ENCODE measurements at places on chromosomes 3 and 15.

DNA sequence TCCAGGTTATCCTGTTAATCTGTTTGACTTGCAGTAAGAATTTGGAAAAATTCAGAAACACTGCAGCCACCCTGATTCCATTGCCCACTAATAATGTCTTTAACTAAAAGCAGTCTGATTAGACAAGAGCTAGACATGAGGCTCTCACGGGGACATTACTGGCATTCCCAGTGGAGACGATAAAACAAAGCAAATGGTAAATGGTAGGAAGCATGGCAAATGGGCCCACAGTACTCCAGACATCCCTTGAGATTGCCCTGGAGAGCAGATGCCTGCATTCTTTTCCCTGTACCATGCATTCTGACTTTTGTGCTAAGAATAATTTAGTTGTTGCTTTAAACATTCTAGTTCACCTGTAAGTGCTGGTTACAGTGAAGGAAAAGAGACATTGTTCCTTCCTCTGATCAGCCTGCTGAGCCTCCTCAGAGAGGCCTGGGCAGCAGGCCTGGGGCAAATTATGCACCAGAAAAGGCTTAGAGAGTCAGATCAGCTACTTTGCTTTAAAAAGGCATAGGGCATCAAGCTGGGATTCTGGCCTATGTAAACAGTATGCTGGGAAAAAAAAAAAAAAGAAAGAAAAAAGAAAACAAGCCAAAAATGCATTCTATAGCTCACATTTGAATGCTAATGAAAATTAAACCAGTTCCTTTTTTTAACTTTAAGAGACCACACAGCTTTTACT lies 204.6 kb downstream of the GABRG3 start:
- no peak for DNase-seq

DNA sequence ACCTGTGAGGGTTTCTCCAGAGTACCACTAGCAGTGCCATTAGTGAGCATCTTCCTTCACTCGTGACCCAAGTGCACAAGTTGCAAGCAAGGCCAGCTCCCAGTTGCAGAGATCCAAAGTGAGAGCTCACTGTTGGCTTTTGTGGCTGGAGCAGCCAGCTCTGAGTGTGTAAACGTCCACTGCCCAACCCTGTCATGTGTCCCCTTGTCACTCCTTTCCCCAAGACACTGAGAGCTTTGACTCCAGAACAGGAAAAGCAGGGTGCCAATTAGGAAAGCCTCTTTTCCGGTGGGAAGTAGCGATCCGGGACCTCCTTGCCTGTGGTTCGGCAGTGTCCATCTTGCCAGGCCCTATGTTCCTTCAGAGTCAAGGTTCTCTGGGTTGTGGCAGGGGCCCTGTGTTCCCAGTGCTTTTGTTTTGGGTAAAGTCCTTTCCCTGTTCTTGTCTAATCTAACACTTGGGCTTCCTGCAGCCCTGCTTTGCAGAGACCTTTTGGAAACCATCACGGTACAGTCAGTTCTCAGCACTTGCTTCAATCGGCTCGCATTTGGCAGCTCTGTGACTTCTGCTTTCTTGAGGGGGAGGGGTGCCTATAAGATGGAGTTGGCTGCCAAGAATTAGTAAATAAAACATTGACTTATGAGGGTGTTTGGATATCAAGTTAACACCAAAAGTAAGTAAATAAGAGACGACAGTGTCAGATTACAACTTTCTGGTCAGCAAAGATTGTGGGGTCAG lies 90.5 kb downstream of the DNASE1L3 start:
- peak; percentile 18 for DNase-seq

DNA sequence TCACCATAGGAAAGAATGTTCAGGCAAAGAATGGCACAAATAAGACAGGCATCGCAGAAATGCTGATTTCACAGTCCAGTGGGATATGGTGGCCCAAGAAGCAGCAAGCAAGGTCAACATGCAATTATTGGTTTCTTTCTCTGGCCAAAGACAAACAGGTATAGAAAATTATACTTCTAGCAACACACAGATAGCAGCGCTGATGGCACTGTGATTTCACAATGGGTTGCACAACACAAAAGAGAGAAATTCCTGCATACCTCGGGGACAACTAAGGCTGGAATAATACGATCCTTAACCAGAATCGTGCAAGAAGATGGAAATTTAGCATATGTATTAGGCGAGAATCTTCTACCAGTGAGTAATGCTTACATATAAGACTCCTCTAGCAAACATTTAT lies 76.3 kb upstream of the NR2F2 start:
- DNase-seq: no peak

- DNase-seq: no peak
Observed at GRCh38 chr15:58608129-58608590, 141.3 kb downstream of the ADAM10 start.

GRCh38 chr3:7340795-7341194 lies 479.9 kb downstream of the GRM7 start:
- DNase-seq: no peak

GRCh38 chr3:121979734-121980449 lies 42.2 kb downstream of the ILDR1 start:
- DNase-seq: no peak

GRCh38 chr15:48800811-48801455 lies 9.9 kb downstream of the CEP152 start:
- no peak for DNase-seq

- no peak for DNase-seq
Observed at GRCh38 chr3:31793821-31794220, 187.2 kb downstream of the OSBPL10 start.

DNA sequence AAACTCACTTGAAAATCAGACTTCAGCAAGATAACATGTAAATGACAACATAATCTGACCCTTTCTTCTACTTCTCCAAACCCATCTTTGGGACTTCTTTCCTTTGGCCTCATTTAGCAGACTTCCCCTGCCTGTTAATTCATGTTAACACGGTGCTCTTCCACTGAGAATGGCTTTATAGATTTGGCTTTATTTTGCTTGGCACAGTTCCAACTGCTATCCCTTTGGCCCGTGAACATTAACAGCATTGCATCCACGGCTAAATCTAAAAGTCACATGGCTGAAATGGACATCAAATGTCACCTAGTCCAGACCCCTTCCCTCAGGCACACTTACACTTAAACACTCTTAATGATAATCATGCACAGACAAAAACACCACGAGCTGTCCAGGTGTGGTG lies 3.8 kb downstream of the ZMAT3 start:
- no peak for DNase-seq

DNA sequence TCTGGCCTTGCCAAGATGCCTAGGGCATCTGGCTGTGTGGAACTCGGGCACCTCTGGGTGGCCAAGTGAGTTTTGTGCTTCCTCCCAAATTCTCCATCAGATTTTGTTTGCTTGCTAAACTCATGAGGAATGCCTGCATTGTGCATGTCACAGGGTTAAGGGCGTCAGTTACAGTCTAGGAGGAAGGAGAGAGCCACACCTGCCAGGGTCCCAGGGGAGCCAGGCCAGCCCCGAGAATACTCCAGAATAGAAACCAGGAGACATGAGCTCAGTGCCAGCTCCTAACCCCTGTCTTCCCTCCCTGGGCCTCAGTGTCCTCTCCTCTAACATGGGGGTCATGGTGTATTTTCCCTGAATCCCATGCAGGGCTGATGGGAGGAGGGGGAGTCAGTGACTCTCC lies 22.0 kb upstream of the SKOR1 start:
- DNase-seq: no peak

DNA sequence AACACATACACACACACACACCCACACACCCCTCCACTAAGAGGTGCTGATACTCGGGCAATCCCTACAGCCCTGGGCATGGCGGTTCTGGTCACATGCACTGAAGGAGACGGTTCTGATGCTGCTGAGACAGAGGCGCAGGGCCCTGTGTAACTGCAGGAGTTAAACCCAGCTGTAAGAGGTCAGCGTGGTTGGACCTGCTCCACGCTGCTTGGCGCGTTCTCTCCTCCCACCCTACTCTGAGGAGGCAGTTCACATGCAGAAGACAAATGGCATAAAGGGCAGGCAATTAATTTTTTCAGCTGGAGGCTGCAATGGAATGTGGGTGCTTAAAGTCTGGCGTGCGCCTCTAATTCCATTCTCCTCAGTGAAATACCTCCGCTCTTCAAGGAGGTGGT lies 35.2 kb downstream of the GRK7 start:
- DNase-seq: no peak

GRCh38 chr15:20280933-20281463 lies 260.6 kb downstream of the GOLGA6L6 start:
- no peak for DNase-seq

- DNase-seq: no peak
Observed at GRCh38 chr15:33638453-33638852, 327.7 kb downstream of the RYR3 start.
